Inflammatory macrophage (primary cell): ENCODE measurements at places on chromosomes 11 and 22.

DNA sequence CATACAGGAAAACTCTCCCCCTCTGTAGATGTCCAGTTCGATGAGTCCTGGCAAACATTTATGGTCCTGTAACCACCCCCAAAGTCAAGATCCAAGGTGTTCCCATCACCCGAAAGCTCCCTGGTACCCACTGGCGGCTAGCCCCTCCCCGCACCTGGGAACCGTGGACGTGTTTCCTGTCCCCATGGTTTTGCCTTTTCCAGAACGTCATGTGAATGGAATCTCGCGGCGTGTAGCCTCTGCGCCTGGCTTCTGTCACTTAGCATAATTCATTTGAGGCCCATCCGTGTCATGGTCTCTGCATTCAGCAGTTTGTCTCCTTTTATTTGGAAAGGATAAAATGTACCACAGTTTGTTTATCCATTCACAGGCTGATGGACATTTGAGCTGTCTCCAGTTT lies 106.3 kb downstream of the KCNQ1 start:
- DNase-seq = no peak

GRCh38 chr22:46908641-46909107 lies 146.2 kb downstream of the TBC1D22A start:
- DNase-seq = no peak

DNA sequence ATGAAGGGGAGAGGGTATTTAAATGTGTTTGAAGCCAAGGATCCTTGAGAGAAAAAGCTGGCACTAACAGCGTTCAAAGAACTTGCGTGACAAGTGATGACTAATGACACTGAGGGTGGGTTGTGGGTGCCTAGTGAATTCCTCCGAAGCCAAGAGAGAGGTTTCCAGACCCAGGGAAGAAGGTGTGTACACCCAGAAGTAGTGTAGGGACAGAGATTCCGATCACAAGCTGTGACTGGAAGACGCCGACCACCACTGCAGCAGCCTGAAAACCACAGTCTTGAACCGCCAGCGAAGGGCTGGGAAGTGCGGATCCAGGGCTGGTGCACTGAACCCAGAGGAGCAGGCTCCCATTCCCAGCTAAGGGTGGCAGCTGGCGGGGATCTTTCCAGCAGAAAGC lies 9.5 kb downstream of the PPARA start:
- no peak for DNase-seq

DNA sequence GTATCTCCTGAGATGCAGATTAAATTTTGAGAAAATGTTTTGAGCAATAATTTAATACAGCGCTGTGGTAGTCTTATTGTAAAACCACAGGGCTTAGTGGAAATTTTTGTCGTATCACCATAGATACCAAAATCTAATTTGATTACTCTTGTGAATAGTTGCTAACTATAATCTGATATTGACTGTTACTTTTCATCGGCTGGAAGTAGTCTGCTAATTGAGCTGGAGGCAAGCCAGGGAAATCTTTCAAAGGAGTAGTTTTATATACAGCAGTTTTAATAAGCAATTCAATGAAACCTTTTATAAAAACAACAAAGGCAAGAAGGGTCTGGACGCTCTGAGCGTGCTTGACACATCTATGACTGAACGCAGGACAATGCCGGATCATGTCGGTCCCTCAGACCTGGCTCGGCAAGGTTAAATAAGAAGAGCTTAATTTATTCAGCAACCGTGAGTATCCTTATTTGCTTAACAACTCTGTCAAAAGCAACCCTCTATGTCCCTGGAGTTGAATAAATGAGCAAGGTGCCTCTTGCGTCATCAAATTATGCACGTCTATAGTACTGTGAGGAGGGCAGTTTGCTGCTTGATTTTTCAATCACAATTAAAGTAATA lies 121.2 kb downstream of the NCAM1 start:
- no peak for DNase-seq

GRCh38 chr11:61780581-61781162 lies 11.7 kb downstream of the TMEM258 start:
- no peak for DNase-seq

- no peak for DNase-seq
Measured at GRCh38 chr11:19821412-19821875, 108.8 kb downstream of the NAV2 start.

- peak; percentile 55 for DNase-seq
Measured at GRCh38 chr11:14059491-14059890, 97.0 kb downstream of the SPON1 start.

DNA sequence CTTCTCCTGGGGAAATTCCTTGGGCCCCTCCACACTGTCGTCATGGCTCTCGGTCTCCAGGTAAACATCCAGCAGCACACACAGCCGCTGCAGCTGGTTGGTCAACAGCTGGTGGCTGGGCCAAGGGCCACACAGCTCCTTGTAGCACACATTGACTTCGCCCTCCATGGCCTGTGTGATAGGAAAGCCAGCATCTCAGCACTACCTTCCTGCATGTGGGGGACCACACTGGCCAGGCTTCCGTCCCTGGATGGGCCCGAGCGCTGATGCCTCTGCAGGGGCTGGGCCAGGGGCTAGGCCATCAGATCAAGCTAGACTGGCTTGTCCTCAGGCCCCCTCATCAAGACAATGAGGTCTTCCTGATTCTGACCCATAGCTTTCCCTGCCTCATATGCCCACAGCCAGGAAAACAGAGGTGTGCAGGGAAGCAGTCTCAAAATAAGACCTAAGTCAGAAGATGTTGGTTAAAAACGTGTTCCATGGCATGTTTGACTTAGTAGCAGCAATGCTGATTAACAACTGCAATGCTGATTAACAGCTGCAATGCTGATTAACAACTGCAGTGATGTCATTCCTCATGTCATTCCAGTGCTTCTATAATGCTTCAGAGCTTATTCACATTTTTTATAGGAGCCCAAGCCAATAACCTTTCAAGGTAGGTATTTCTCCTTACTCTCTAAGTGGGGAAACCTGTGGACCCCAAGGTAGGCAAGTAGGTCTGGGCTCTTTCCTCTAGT lies 31.3 kb downstream of the NEFH start:
- DNase-seq = no peak

- DNase-seq = no peak
Measured at GRCh38 chr11:129557421-129557820, 181.8 kb downstream of the BARX2 start.

GRCh38 chr11:57162179-57162898 lies 19.4 kb upstream of the LRRC55 start:
- no peak for DNase-seq

- no peak for DNase-seq
Measured at GRCh38 chr22:24566899-24567511, 11.2 kb downstream of the SNRPD3 start.

GRCh38 chr22:48318575-48319320 lies 1508.9 kb downstream of the BRD1 start:
- DNase-seq = no peak

- no peak for DNase-seq
Measured at GRCh38 chr11:66725647-66726046, 3.4 kb downstream of the SPTBN2 start.

- no peak for DNase-seq
Measured at GRCh38 chr11:64619196-64619595, 28.2 kb downstream of the SLC22A12 start.

- DNase-seq = no peak
Measured at GRCh38 chr22:27344546-27344945, 457.0 kb downstream of the MN1 start.

GRCh38 chr11:132674151-132674550 lies 858.1 kb downstream of the OPCML start:
- DNase-seq = no peak

- no peak for DNase-seq
Measured at GRCh38 chr11:44128729-44129128, 33.3 kb downstream of the EXT2 start.

DNA sequence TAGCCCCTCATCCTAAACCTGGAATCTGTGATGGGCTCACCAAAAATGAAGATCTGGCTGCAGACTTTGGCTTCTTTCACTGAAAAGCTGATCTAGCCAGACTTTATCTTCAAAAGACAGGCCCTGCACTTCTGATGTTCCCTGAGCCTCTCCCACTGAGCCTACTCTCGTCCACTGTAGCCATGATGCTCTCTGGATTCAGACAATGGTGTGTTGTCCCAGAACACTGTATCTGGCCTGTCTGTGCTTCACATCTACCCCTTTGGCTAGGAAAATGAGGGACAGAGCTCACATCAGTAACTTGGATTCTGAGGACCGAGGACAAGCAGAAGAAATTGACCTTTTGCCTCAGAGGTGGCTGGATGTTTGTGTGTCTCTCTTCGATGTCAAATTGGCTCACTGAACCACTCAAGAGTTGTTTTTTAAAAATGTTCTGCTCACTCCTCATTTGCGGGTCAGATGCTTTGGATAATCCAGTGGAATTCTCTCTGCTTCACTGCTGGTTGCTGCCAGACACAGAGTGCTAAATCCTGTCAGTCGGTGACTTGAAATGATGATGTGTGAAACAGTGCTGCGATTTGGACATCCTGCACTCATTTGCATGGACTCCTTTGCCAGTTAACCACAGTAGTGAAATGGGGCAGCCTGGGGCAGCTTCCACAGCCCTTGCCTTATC lies 67.5 kb downstream of the ARFGAP2 start:
- no peak for DNase-seq

- DNase-seq = no peak
Measured at GRCh38 chr22:29912141-29912540, 29.2 kb downstream of the MTMR3 start.

GRCh38 chr11:24078018-24078417 lies 418.8 kb upstream of the LUZP2 start:
- DNase-seq = no peak

DNA sequence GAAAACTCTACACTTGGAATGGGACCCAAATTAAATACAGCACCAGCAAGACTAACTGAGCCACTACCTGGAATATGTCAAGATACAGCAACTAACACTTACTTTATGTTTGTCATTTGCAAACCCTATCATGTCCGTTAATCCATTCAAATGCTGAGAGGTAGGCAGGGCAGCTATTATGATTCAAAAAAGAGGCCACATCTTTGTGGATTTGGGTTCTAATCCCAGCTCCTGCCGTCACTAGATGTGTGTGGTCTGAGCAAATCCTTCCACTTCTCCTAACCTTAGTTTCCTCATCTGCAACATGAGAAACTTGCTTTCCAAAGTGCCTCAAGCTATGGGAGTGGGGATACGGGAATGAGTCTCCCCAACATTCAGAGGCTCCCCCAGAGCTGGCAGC lies 24.2 kb downstream of the FLI1 start:
- no peak for DNase-seq

GRCh38 chr11:32615422-32615821 lies 31.8 kb downstream of the EIF3M start:
- peak; percentile 6 for DNase-seq

- no peak for DNase-seq
Measured at GRCh38 chr11:44324749-44325525, 15.0 kb upstream of the ALX4 start.

DNA sequence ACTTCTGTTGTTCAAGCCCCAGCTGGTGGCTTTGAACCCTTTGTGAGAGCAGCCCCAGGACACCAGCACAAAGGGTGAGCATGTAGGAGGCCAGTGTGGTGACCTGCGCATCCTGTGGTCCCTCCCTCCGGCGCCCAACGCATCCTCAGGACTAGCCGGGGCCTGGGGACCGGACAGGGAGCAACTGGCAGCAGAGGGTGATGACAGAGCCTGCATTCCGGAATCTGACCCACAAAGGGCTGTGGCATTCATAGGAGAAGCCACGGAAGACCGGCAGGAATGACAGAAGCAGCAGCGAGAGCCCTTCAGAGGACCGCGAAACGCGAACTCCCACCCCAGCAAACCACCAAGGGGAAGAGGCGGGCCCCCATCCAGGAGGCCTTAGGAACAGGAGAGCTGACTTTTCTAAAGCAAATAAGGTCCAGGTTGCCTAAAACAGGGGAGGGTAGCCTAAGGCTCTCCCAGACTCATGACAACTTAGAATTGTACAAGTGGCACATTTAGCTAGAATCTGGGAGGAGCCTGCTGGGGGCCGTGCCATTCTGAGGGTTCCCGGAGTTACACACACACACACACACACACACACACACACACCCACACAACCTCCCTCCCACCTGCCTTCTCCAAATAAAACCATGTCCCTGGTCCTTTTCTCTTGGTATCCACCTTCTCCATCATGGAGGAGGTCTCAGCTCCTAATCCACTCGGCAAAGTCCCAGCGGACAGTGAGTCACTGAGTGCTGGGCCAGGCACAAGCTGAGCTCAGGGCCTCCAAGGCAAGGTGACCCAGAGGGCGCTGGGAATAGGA lies 232.7 kb downstream of the CTTN start:
- DNase-seq = no peak

DNA sequence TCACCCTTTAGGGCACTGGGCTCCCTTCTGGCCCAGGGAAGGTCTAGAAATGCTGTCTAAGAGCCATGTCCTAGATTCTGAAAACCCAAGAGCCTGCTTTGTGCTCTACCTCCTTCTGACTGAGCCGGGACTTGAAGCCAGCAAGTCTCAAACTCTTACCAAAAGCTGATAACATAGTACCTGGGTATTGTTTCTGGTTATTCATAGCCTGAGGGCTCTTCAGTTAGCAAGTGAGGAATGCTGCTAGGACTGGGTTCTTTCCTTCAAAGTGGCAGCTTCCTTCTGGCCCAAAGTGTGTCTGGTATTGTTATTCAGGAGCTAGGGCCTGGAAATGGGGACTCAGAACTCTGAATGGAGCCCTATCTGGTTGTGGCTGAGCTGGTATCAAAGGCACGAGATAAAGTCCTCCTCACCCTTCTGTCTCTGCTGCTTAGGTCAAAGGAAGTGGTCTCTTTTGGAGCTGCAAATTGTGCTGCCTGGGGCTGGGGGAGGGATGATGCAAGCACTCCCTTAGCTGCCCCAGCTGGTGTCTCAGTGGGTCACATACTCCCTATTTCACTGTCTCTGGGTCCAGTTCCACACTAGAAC lies 696.0 kb upstream of the CCDC179 start:
- DNase-seq = no peak
